Stimulated activated CD8-positive, alpha-beta memory T cell treated with anti-CD3 and anti-CD28 coated beads, Interleukin-4, amount 100 ng/mL, for 1 hour (primary cell): ENCODE measurements at places on chromosomes 12 and 14.

DNA sequence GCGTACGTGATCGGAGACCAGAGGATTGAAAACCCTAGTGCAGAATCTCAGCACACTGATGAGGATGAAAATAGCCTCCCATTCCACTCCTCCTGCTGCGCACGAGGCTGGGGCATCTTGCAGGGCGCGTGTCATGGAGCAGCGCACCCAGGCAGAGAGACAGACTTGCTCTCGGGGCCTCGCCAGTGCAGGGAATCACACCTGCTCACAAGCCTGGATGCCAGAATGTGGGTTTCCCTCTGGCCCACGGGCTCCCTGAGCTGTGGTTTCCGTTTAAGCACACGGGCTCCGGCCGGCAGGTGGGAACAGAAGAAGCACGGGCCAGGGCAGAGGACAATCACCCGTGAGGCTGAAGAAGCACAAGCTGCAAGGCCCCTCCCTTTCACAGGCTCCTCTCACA, 2.0 kb downstream of the FGF6 start:
- no peak for DNase-seq

GRCh38 chr14:81311778-81312177, 88.3 kb downstream of the STON2 start:
- no peak for DNase-seq

- peak; percentile 45 for DNase-seq
These were observed 12.4 kb upstream of the SMUG1 start for GRCh38 chr12:54201001-54201794.

GRCh38 chr14:37673439-37673838, 78.0 kb downstream of the TTC6 start:
- no peak for DNase-seq

- no peak for DNase-seq
These were observed 1.2 kb downstream of the DYRK2 start for GRCh38 chr12:67649570-67650387.

DNA sequence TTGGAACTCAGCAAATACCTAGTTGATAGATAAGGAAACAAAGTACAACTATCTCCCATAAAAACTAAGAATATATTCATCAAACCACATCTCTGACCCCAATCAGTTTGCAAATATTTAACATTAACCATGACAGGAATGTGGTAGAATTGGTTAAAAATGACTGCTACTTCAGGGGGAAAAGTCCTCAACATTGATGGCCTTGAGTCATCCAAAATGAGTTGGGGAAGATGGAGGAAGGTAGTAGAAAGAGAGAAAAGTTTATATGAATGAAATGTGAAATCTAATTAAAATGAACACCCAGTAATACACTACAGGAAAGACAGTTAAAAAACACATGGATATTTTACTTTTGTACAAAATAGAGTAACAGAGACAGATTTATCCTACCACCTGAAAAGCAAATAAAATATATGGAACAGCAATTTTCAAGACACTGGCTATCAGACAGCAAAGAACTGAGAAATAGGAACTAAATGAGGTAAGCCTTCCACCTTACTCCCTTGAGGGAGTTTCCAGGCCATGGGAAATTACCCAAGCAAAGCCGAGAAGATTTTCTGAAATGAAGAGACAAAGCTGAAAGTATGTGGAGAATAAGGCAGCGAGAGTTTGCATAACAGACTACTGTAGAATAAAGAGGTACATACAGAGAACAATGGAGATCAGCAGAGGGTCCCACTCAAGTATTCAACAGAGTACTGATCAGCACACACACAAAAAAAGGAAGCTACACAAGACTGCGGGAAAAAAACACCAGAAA, 49.6 kb downstream of the TC2N start:
- no peak for DNase-seq

DNA sequence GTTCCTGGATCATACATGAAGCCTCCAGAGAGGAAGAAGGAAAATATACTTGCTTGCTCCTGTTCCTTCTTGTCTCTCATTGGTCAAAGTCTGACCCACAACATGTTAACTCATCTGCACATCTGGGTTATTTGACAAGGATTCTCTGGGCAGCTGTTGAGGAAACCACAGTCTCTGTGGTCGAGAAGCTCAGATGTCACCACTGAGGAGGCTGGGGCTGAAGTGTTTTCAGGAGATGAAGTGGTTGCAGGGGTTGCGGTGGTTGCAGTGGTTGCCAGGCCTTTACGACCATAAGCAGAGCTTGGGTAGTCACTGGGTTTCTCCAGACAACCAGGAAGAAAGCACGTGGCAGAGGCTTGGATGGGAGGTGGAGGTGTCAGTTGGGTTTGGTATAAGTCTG, 265.0 kb upstream of the LRIG3 start:
- no peak for DNase-seq

DNA sequence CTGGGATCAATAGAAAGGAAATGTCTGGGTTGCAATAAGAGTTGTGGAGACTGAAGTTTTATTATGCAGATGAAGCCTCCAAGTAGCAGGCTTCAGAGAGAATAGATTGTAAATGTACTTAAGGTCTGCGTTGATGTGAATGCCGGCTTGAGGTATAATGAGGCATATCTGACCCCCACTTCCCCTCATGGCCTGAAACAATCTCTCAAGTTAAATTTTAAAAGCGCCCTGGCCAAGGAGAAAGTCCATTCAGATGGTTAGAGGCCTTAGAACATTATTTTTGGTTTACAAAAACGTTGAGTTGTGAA, 28.3 kb upstream of the HIGD1C start:
- no peak for DNase-seq

- no peak for DNase-seq
These were observed 26.7 kb upstream of the WSCD2 start for GRCh38 chr12:108102363-108102762.

GRCh38 chr12:51051787-51052186, 3.7 kb downstream of the LETMD1 start:
- DNase-seq: no peak

DNA sequence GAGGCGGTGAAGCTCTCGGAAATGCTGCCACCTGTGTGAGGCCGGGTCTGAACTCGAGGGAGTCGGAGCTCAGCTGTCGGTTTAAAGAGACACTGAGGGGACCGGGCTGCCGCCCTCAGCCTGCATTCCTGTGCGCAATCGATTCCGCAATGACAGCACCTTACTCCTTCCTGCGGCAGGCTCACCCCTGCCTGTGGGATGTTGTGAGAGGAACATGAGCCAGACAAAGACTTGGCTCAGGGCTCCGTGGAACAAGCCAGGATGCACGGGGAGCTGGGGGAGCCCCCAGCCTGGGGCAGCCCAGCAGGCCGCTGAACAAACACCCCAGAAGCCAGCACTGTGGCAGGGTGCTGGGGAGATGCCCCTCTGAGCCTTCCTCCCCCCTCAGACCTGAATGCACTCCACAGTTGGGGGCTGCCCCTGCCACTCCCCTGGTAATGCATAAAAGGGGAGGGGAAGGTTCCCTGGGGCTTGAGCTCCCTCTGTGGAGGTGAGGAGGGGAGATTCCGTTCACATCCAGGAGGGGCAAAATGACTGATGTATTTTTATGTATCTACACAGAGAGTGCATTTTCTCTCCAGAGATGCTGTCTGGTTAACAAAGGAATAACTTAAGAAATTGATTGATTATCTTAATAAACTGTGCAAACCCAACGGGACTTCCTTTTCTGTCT, 20.6 kb downstream of the RFLNA start:
- no peak for DNase-seq

DNA sequence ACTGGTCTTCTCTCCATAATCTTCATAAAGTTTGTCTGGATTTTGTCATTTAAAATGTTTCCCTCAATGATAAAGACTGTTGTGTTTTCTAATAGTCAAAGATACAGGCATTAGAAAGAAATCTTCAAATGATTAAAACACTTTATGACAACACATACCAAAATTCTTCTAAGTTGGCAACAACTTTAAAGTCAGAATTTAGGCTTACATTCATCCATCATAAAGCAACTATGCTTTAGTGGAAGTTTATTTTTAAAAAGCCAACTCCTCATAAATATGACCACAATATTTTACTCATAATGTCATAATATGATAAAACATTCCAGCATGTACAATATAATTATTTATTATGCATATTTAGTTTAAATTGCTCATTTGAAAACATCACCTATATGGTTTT, 17.2 kb upstream of the CCER1 start:
- DNase-seq: no peak

GRCh38 chr12:93352321-93352720, 25.4 kb upstream of the NUDT4 start:
- DNase-seq: no peak

- DNase-seq: no peak
These were observed 3.0 kb downstream of the GAS2L3 start for GRCh38 chr12:100576331-100577036.

GRCh38 chr12:38427442-38427841, 110.9 kb downstream of the ALG10B start:
- DNase-seq: no peak

GRCh38 chr12:94012071-94012470, 136.3 kb upstream of the PLXNC1 start:
- DNase-seq: no peak
